Sciatic nerve (tissue), 2 donors: ENCODE measurements at places on chromosomes 1 and 21. TPM values are rescaled to one million over a fixed set of nuclear protein-coding genes. Genes with fewer than 3 reads are reported as not detected.

The RAD54L gene
- 1.8 TPM for total RNA-seq

The LCE1C gene
- total RNA-seq = not detected

The DTL gene
- total RNA-seq = 0.71 TPM

GRCh38 chr1:230785636-230786384 lies 38.6 kb downstream of the CAPN9 start:
- no peak for DNase-seq

The LIN28A gene
- total RNA-seq = not detected

GRCh38 chr21:34330055-34330454 lies 33.8 kb upstream of the KCNE2 start:
- DNase-seq = no peak

DNA sequence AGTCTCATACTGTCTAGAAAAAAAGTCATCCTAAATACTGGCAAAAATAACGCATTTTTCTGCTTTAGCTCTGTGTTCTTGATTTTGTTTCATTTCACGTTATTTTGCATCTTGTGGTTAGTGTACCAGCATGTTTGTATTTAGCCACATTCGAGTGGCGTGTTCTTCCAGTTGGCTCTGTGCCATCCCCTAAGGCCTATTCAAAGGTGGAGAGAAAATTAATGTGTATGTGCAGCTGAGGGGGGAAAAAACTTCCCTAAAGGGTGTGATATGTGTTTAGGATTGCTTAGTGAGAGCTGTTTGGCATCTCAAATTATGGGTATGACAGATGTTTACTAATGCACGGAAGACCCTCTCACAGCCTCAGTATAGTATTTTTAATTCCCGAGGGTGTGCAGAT lies 12.1 kb downstream of the DNAJC16 start:
- no peak for DNase-seq

The SLC25A34 gene
- total RNA-seq = 1.6 TPM

The TBX15 gene
- 12.5 TPM for total RNA-seq

GRCh38 chr1:245153552-245154428 lies 995 bp upstream of the KIF26B start:
- DNase-seq = no peak

DNA sequence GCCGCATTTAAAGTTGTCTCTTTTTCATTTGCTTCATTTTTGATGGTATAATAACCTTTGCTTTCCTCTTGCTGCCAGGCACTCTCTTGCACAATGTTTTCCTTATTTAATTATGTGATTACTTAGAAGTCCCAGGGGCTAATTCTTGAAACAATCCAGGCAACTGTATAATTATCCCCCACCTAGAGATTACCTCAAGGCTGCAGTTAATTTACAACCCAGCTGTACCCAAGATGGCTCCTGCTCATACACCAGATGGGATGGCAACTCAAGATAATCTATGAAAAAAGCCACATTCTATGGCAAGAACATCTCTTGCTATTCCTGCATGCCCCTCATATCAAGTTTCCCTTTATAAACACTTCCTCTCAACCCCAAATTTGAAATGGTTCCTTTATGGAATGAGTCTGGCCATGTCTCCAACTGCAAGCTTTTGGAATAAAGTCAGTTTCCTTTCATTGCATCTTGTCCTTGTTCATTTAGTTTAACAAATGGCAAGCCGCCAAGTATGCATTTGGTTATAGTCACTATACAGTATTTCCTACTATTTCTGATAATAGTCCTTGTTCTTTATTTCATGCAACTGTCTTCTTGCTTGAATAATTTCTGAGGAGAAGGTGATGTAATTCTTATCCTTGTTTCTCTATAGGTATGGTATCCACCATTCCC lies 1042.6 kb downstream of the PLA2G4A start:
- DNase-seq = no peak

The OR2L5 gene
- not detected for total RNA-seq

The RBBP4 gene
- 125 TPM for total RNA-seq

The SETD4 gene
- total RNA-seq = 21.5 TPM

The NFASC gene
- total RNA-seq = 140 TPM

The SON gene
- 375 TPM for total RNA-seq
